COR-L47 (cell line): ENCODE measurements at places on chromosomes 16 and 17.

- DNase-seq, result no peak
Observed at GRCh38 chr16:75073545-75074303, 42.9 kb downstream of the LDHD start.

GRCh38 chr17:35934760-35935159 lies 4.2 kb upstream of the RDM1 start:
- DNase-seq, result no peak

DNA sequence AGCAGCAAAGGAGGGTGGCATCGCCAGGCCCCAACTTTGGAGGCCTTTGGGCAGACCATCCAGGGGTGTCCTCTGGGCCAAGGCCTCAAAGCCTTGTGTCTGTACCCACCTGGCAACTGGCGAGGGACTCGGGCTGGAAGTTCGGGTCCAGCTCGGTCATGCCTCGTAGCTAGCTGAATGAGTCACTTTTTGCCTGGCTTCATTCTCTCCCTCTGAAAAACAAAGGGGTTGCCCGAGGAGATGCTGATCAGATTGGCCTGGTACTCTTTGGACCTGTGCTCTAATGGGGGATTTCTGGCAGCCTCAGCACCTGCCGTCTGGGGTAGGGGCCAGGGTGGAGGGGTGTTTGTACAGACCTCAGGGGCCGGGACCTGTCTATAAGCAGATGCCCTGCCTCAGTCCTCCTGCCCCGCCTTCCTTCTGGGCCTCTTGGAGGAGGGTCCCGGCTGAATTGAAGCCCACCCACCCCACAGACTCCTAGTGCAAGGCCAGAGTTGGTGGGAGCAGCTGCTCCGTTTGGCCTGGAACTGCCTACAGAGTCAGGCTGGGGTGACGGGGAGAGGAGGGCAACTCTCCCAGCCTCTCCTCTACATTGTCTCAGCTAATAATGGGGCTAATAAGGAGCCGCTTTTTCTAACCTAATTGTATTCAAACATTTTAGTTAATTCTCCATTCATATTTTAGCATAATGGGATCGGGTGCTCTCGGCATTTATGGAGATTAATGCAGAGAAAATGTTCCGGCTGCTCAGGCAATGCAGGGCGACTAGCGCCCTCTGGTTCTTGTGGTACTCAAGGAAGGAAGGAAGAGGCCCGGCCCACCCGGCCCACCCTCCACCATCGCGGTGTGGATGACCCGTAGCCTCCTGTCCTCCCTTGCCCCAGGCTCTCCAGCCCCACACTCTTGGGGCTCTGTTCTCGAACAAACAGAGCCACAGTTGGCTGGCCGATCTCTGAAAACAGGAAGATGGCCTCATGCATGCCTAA lies 21.4 kb upstream of the ABCC3 start:
- no peak for DNase-seq

- DNase-seq, result no peak
Observed at GRCh38 chr17:44604768-44605485, 47.6 kb downstream of the FZD2 start.

DNA sequence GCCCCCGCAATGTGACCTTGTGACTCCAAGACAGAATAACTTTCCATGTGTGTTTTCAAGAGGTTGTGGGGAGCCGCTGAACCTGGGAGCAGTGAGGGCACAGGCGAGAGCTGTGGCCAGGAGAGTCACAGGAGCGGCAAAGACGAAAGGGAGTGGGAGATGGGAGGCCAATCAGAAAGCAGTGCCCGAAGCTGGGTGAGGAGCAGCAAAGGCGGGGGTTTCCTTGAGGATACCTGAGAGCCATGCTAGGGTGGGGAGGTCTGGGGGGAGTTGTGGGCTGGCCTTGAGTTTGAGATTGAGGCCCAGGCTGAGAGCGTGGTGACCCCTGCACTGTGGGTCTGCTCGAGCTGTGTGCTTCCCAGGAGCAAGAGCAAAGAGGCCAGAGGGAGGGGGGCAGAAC lies 23.2 kb upstream of the NPTX1 start:
- no peak for DNase-seq

- no peak for DNase-seq
Observed at GRCh38 chr17:77746393-77746792, 212.1 kb upstream of the TNRC6C start.

GRCh38 chr16:20327444-20328041 lies at the start of gene GP2:
Gene GP2 (minus strand): TSS chr16:20327513. CDS start chr16:20326431, 1,082 bp downstream.
- no peak for DNase-seq

DNA sequence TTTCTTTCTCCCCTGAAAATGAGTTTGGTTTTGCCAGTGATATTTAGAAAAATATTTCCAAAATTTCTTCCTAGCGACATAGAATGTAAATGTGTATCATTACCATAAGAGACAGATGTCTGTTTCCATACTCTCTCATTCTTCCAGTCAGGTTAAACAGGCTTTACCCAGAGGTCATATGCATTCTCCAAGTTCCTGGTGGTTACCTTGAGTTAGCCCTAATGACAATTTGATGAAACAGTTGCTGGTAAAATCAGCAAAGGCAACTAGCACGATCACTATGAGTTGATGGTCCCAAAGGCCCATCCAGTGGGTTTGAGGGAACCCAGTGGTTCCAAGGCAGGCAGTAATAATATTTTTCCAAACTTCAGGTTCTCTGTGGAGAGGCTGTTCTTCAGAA lies 103.6 kb upstream of the TBX2 start:
- no peak for DNase-seq

DNA sequence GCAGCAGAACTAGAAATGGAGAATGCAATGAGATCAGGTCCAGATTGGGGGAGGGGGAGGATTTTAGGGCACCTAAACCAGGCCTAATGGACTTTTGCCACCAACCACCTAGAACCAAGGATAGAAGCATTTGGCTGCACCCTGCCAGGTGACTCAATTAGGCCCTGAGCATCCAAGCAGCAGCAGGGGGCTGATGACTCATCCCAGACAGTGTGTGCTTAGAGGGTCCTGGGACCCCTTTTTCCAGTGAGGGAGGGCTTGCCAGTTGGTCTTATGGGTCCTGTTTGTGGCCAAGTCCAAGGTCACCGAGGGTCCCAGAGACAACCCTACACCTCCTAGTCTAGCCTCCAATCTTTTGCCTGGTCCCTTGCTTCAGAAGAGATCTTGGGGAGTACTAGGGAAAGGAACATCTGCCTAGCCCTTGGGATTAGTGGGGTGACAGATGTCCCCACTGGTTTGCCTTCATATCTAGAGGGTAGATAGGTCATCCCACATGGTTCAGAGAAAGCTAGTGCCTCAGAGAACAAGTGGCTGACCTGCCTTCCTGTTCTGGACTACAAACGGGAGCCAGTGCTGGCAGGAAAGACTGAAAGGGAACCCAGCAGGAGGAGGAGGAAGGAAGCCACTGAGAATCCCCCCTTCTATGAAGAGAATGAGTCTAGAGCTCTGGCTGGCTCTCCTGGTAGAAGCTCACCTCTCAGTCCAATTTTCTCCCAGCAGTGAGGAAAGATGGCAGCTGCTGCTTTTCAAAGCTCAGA lies 1.6 kb upstream of the TBKBP1 start:
- no peak for DNase-seq

DNA sequence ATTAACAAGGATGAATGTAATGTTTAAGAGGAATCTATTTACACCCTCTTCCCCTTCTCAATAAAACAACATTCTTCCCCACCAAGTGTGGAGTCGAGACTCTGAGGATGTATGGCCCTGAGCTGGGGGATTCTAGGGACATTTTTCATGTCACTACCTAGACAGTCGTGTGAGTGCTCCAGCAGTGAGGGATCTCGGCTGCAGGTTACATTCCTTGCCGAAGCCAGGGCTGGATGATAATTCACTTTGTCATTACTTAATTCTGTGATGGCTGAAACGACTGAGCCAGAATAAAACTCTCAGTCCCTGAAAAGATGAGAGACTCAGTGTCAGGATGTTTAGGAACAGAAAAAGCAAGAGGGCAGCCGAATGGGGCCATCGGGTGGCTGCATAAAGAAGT lies 106.9 kb upstream of the HSBP1 start:
- no peak for DNase-seq

DNA sequence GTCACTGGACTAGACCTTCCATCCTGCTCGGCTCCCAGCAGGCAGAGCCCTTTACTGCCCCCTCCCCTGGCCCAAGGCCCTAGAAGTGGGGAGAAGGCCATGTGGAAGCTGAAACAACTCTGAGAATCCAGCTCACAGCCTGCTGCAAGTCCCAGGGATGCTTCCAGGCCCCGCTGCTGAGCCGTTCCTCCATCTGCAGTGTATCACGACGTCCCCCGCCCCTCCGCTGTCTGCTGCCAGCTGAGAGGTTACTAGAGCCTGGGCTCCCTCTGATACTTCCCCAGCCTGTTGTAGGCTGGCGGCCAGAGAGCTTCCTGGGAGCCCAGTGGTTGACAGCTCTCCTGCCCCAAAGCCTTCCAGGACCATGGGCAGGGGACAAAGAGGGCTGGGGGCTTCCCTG lies 118.2 kb downstream of the MGAT5B start:
- no peak for DNase-seq

DNA sequence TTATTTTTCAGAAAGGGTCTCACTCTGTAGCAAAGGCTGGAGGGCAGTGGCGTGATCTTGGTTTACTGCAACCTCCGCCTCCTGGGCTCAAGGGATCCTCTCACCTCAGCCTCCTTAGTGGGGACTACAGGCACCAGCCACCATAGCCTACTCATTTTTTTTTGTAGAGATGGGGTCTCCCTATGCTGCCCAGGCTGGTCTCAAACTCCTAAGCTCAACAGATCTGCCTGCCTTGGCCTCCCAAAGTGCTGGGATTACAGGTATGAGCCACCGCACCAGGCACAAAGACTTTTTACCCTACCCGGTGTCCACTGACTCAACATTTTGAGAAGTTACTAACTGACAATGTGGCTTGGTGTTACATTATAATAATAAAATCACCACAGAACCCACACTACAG lies 7.2 kb downstream of the GRB2 start:
- no peak for DNase-seq

DNA sequence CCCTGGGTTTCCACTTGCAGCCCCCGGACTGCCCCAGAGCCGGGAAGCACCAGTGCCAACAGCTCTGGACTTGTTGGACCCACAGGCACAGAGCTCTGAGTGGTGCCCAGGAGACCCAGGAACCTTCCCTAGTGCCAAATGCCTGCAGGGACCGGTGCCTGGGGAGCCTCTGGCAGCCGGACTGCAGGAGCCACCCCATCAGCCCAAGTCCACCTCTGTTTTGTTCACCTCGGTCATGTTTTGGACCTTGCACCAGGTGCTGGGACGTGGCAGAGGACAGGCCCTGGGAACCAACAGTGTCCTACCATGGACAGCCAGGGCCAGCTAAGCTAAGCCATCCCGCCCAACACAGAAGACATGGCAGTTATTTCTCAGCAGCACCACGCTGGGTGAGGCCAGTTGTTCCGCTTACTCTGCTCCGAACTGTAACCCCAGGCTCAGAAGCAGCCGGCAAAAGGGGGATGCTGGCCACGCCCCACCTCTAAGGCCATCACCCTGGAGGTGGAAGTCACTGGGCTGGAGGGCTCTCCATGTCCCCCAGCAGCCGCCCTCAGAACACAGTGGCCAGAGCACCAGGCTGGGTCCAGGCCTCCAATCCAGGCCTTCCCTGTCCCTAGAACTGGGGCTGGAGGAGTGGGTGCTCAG lies 79.8 kb downstream of the AMFR start:
- no peak for DNase-seq

DNA sequence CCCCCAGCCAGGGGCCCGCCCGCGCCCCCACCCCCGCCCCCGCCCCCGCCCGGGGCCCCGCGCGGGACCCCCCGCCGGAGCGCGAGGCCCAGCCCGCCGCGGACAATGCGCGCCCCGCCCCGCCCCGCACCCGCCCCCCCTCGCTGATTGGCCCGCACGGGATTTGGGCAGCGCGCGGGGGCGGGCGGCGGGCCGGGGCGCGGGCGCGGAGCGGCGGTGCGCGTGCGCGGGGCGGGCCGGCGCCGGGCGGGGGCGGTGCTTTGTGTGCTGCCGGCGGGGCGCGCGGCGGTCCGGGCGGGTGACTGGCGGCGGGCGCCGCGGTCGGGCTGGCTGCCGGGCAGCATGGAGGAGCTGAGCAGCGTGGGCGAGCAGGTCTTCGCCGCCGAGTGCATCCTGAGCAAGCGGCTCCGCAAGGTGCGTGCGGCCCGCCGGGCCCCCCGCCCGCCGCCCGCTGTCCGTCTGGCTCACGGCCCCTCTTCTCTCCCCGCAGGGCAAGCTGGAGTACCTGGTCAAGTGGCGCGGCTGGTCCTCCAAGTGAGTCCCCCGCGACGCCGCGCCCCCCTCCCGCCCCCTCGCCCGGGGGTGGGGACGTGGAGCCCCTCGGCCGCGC lies at the start of gene CBX2:
Gene CBX2 (plus strand): TSS at position 255 of the 610 bp plus-strand sequence. CDS start 88 bp downstream, at position 343.
- DNase-seq, result peak; percentile 82

GRCh38 chr17:42431758-42432161 lies 8.7 kb upstream of the CAVIN1 start:
- DNase-seq, result no peak

- DNase-seq, result no peak
Observed at GRCh38 chr17:8126491-8127066, 2.7 kb upstream of the HES7 start.

DNA sequence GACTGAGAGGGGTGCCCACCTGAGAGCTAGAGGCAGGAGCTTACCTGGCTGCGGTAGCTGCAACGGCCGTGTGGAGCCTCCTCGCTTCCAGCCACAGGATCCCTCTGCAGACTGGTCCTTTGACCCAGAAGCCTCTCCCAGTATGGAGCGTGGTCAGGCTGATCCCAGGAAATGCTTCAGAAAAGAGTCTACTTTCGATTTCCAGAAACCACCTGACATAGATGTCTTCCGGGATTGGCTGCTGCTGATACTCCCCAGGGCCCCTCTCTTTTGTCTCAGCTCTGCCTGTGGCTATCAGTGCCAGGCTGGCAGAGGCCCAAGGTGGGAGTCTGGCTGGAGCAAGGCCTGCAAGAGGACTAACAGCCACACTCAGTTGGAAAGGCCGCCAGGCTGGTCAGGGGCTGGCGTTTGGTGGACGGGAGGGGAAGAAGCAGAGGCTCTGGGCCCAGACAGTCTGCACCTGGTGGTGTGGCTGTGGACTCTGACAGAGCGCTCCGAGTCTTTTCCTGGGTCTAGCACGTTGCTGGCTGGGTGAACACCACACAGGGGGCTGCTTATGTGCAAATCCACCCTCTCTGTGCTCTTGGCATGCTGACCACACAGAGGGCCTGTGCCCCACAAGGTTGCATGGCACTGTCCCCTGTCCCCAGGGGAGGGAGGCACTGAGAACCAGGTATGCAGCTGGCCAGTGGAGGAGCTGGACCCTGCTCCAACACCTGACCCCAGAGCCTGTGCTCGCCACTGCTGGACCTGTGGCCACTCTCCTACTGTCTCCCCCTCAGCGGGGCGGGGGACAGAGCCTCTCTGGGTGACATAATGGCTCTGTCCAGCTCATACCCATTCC lies at the start of gene LGALS3BP:
Gene LGALS3BP (minus strand): TSS at position 144 of the 844 bp plus-strand sequence. CDS start 2,732 bp downstream, outside the sequence.
- peak; percentile 96 for DNase-seq

DNA sequence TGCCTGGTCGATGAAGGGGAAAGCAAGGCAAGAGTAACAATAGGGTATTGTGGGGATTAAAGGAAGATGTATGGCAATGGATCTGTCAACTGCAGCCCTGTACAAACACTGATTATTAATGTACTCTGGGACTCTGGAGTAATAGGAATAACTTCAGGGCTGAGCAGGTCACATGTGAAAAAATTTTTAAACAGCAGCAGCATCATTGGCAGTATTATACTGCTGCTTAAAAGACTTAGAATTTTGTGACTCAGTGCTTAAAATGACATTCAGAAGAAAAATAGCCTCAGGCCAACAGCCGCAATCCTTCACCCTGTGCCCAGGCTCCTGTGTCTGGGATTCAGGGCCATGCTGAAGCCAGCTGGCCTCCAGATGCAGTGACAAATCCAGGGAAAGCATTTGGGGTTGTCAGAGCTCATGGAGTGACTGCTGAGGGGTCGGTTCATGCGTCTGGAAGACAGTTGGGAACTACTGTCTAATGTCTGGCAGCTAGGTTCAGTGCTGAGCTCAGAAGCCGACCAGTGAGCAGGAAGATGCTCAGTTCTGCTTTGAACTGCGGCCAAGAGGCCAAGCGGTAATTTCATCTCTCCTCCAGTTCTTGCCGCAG lies 22.2 kb downstream of the TEX2 start:
- DNase-seq, result no peak

GRCh38 chr17:60968266-60968665 lies 290.6 kb downstream of the BCAS3 start:
- no peak for DNase-seq
